ENCODE measurements at places on chromosomes 13 and 19.

DNA sequence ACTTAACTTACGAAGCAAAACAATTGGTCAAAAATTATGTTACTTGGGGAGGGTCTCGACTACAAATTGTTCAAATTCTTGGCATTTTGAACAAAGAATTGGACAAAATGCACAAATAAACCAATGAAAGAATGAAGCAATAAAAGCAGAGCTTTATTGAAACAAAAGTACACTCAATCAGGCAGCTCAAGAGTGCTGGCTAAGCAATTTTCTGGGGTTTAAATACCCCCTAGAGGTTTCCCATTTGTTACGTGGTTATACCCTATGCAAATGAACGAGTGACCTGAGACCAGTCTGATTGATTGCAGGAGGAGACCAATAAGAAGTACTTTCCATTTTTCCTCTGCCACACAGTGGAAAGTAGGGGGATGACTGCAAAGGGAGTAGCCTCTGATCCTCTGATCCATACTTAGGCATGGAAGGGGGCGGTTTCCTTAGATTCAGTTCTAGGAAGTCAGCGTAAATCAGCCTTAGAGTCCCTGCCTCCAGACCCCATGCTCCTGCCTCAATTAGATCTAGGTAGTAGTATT, 228.6 kb downstream of the EFNB2 start:
- no peak for DNase-seq

DNA sequence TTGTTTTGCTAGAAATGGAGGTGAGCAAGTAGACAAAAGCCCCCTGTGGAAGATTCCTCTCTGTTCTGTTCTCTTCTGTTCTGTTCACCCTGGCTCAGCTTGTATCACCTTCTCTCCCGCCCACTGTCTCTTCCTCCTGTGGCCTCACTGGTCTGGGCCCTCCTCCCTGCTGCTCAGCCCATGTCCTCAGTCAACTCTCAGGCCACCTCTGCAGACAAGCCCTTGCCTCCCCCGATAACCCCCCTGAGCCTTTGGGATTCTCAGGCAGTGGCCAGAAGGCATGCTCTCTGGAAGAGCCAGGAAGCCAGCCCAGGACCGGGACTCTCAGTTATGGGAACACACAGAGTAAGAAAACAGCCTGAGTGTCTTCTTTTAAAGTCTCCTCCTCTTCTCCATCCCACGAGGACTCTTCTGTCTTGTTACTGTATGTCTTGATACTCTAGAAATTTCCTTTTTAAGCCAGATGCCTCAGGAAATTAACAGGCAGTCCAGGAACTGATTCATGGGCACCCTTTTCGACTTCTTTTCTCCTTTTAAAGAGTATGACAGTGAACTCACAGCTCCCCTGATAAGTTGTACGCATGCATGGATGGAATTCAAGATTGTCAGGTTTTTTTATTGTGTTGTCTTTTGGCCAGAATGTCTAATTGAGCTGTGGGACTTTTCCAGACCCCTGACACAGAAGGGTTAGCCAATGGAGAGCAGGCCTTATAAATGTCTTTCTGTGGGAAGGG, 33.7 kb downstream of the SHISA2 start:
- no peak for DNase-seq

GRCh38 chr19:38617764-38618589, at the start of gene MAP4K1:
MAP4K1 (minus strand) TSS chr19:38617953; CDS start chr19:38617895, 58 bp downstream.
- DNase-seq = no peak

DNA sequence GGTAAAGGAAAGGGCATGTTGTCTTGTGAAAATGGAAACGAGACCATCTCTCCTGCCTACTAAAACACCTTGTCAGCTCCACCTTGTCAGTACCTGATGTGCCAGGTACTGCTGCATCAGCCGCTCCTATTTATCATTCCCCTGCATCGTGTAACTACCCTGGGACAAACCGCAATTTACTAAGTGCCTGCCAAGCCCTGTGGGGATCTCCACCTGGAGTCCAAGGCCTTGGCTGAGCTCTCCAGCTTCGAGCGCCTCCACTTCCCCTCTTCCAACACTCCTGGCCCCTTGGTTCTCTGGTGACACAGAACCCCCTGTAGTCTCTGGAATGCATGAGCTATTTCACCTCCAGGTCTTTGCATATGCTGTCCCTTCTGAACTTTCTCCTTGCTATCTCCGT, 25.9 kb upstream of the CCNP start:
- no peak for DNase-seq

- no peak for DNase-seq
These were observed 4.6 kb upstream of the ZNF845 start for GRCh38 chr19:53328967-53329366.

- no peak for DNase-seq
These were observed 56.6 kb upstream of the MYO16 start for GRCh38 chr13:108572782-108573211.

DNA sequence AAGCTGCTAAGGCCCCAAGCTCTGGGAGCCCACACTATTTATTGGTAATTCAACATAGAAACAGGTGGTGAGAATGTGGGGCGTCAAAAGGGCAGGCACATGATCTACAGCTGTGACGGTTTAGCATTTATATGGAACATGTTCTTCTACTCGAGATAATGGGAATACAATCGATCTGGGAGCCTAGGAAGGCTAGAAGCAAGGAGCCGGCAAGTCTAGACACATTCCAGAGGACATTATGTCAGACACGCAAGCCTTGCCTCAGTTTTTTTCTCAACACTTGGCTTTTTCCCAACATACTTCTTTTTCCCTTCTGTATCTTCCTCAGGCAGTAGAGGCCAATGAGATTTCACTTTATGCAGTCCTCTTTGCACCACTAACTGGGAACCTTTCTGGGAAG, 315.7 kb upstream of the SLITRK5 start:
- DNase-seq = no peak

DNA sequence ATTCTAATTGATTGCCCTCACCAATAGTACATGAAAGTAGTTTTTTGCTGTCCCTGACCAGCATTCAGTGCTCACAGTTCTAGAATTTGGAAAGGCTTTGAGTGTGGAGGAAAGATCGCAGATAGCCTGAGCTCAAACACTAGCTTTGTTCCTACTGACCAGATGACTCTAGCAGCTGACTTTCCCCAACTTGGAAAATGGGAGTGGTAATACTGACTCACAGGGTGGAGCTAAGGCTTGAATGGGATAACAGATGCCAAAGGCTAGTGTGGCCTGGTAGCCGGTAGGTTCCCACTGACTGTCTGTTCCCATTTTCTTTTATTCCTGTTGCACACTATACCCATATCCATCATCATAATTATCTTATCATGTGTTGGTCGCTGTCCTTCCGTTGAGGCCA, 3.7 kb downstream of the ZSCAN22 start:
- no peak for DNase-seq

- no peak for DNase-seq
These were observed 7.1 kb downstream of the LIPE start for GRCh38 chr19:42420055-42420544.

GRCh38 chr19:51948975-51949374, 21.7 kb downstream of the ZNF613 start:
- DNase-seq = no peak

DNA sequence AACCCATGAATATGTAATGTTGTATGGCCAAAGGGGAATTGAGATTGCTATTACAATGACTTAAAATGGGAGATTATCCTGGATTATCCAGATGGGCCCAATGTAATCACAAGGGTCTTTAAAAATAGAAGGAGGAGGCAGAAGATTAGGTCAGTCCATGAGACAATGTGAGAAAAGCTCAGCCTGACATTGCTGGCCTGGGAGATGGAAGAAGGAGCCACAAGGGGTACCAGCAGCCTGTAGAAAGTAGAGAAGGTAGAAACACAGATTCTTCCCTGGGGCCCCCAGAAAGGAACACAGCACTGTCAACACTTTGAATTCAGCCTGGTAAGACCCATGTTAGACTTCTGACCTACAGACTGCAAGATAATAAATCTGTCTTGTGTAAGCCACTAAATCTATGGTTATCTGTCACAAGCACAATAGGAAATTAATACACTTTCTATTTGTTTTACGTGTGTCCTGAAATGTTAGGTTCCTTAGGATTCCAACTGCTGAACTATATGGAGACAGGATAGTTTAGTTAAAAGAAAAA, 132.9 kb upstream of the SERP2 start:
- DNase-seq = no peak

DNA sequence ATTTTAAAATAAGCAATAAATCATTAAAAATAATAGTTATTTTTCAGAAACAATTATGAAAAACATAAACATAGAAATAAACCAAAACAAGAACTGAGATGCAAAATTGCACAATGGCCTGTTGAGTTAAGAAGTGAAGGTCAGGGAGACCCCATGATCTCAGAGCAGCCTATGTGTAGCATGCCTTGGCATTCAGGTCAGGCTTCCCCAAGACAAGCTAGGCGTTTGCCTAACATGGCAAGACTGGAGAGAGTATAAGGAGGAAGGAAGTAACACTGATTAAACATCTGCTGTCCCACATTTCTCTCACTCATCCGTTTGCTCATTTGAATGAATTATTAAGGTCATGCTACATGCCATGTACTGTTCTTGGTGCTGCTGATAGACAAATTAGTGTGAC, 291.8 kb downstream of the TSHZ3 start:
- DNase-seq = no peak

GRCh38 chr13:90455823-90456222, 891.7 kb upstream of the MIR17HG start:
- DNase-seq = no peak

DNA sequence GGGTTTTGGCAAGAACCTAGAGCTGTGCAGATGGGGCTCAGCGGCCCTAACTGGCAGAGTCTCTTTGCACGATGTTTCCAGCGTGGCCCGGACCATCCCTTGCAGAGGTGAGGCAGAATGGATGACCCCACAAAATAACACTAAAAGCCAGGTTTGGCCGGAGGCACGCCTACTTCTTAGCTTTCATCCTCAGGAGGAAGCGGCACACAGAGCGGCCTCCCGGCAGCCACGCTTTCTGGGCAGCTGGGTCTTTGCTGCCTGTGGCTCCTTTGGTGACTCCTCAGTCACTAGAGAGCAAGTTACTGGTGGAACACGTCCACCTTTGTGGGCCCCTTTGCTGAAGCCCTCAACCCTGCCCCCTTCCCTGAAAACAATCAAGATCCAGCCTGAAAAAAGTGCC, 25.2 kb downstream of the TEX29 start:
- DNase-seq = no peak

DNA sequence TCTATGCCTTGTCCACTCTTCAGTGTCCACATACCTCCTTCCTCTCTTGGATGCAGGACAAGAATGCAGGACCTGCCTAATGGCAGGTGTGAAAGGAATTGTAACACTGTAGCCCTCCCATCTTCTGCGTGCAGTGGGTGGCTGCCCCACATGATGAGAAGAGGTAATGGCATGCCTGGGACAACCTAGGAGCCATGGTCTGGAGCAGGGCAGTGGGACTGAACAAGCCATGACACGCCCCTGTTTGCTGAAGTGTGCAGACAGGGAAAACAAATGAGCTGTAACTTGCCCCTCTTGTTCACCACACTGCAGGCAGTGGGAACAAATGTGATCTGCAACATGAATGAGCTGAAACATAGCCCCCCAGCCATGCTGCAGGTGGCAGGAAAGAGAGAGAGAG, 192.2 kb downstream of the PCDH17 start:
- no peak for DNase-seq

DNA sequence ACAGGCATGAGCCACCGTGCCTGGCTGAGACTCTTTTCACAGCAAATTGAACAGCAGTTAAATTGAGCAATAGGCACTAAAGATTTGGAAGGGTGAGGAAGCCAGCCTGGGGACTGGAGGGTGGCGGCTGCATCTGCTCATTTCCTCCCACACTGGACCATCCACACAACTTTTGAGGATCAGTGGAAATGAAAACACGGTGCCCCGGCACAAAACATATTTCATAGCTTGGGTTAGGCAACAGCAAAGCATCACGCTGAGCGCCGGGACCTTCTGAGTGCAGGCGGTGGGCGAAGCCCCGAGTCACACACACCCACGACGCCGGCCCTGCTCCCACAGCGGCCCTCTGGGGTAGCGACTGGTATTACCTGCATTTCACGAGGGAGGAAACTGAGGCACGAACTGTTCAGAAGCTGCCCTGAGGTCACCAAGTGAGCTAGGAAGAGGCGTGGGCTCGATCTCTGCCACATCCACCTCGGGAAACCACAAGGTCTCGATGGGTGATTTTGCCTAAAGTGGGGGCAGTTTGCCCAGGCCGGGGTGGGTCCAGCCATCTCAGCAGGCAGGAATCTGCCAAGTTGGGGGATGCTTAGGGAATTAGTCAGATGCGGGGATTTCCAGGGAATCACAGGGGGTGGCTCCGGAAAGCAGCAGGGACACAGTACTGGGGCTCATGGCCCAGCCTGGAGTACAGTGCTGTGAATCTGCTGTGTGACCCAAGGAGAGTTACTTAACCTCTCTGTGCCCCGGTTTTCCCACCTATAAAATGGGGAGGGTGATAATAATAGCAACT, 3.5 kb upstream of the SBNO2 start:
- DNase-seq = no peak

DNA sequence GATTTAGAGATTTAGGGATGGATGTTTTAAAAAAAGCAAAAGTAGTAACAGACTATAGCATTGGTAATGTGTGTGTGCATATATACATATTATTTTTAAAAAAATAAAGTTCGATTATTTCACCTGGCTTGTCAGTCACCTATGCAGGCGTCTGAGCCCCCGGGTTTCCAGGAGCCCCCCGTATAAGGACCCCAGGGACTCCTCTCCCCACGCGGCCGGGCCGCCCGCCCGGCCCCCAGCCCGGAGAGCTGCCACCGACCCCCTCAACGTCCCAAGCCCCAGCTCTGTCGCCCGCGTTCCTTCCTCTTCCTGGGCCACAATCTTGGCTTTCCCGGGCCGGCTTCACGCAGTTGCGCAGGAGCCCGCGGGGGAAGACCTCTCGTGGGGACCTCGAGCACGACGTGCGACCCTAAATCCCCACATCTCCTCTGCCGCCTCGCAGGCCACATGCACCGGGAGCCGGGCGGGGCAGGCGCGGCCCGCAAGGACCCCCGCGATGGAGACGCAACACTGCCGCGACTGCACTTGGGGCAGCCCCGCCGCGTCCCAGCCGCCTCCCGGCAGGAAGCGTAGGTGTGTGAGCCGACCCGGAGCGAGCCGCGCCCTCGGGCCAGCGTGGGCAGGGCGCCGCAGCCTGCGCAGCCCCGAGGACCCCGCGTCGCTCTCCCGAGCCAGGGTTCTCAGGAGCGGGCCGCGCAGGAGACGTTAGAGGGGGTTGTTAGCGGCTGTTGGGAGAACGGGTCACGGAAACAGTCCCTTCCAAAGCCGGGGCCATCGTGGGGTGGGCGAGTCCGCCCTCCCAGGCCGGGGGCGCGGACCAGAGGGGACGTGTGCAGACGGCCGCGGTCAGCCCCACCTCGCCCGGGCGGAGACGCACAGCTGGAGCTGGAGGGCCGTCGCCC, 840 bp upstream of the CCNA1 start:
- DNase-seq = peak; percentile 5

GRCh38 chr19:35932291-35932936, 3.8 kb upstream of the LRFN3 start:
- DNase-seq = no peak

- no peak for DNase-seq
These were observed 5.0 kb downstream of the RPL36 start for GRCh38 chr19:5694956-5695648.

GRCh38 chr13:66087269-66087710, 1142.8 kb downstream of the PCDH9 start:
- DNase-seq = no peak

- no peak for DNase-seq
These were observed 28.2 kb upstream of the FBL start for GRCh38 chr19:39874404-39874803.
